Ascending aorta (tissue), 2 donors: ENCODE measurements at places on chromosomes 1 and 21.
A peak's percentile ranks its signal among the peaks of the same experiment; 100 is the strongest.

- H3K27ac ChIP-seq: no peak overlapping the region
- H3K27me3 ChIP-seq: no peaks in the 10 kb centered on the region
- H3K4me1 ChIP-seq: no peaks in the 10 kb centered on the region
- no peak overlapping the region for H3K4me3 ChIP-seq
- no peaks in the 10 kb centered on the region for H3K36me3 ChIP-seq
Observed at GRCh38 chr1:6461051-6461530, 4.9 kb downstream of the TNFRSF25 start.

GRCh38 chr1:228647523-228648444, 87.5 kb upstream of the RHOU start:
- H3K4me1 ChIP-seq: peaks cover 4% of the 10 kb centered on the region
- peak; percentile 78 for DNase-seq
- H3K27me3 ChIP-seq: peaks cover 3% of the 10 kb centered on the region
- H3K4me3 ChIP-seq: peak overlapping the region; percentile 76
- H3K27ac ChIP-seq: peak overlapping the region; percentile 69

- no peaks in the 10 kb centered on the region for H3K4me1 ChIP-seq
- no peak overlapping the region for H3K4me3 ChIP-seq
- H3K27ac ChIP-seq: no peak overlapping the region
- peaks cover 18% of the 10 kb centered on the region for H3K36me3 ChIP-seq
Observed at GRCh38 chr1:214401666-214402065, 120.7 kb downstream of the SMYD2 start.

GRCh38 chr1:35539073-35539823, 18.0 kb downstream of the KIAA0319L start:
- no peak for DNase-seq
- H3K27me3 ChIP-seq: no peaks in the 10 kb centered on the region
- H3K27ac ChIP-seq: peak overlapping the region; percentile 79

GRCh38 chr1:81010126-81010525, 790.6 kb upstream of the ADGRL2 start:
- H3K36me3 ChIP-seq: no peaks in the 10 kb centered on the region
- DNase-seq: no peak
- no peaks in the 10 kb centered on the region for H3K27me3 ChIP-seq
- no peak overlapping the region for H3K27ac ChIP-seq
- no peaks in the 10 kb centered on the region for H3K4me1 ChIP-seq
- no peak overlapping the region for H3K4me3 ChIP-seq

DNA sequence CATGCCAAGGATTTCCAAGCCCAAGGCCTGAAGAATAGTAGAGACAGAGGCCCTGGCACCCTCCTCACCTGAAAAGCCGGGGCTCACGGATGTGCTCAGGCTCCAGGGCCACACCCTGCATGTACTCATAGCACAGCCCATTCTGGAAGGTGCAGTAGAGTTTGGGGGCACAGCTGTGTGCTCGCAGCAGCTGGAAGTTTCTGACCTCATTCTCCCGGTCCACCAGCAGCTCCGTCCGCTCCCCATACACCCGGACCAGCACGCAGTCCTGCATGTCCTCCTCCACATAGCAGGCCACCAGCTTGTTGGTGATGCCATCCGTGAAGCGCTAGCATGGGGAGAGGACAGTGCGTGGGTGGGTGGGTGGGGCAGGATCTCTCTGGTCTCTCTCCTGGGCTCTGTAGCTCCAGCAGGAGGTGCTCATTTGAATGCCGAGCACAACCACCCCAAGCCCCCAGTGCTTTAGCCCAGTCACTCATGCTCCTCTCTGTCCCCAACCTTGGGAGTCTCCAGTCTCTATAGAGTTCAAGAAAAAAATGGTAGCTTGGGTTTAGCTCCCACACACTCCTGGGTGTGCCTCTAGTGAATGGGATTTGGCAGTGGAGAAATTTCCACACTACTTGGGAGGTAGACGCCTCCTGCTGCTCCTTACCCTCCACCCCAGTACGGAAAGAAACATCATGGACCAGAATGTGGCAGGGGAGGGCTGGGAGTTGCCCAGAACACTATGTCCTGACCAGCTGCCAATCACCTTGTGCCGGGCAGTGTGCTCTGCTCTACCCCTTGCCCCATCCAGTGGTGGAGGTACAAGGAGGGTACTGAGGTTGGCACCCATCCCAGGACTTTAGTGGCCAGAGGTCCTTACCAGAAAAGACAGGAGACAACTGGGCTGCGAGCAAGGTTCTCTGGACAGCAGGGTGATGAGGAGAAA, 1.9 kb downstream of the ETNK2 start:
- H3K27ac ChIP-seq: peak overlapping the region; percentile 94
- no peak for DNase-seq
- peaks cover 16% of the 10 kb centered on the region for H3K36me3 ChIP-seq
- peak overlapping the region; percentile 89 for H3K4me3 ChIP-seq
- H3K27me3 ChIP-seq: no peaks in the 10 kb centered on the region

- no peaks in the 10 kb centered on the region for H3K4me1 ChIP-seq
- no peaks in the 10 kb centered on the region for H3K27me3 ChIP-seq
- H3K4me3 ChIP-seq: no peak overlapping the region
Observed at GRCh38 chr21:36310016-36310415, 10.0 kb upstream of the MORC3 start.

DNA sequence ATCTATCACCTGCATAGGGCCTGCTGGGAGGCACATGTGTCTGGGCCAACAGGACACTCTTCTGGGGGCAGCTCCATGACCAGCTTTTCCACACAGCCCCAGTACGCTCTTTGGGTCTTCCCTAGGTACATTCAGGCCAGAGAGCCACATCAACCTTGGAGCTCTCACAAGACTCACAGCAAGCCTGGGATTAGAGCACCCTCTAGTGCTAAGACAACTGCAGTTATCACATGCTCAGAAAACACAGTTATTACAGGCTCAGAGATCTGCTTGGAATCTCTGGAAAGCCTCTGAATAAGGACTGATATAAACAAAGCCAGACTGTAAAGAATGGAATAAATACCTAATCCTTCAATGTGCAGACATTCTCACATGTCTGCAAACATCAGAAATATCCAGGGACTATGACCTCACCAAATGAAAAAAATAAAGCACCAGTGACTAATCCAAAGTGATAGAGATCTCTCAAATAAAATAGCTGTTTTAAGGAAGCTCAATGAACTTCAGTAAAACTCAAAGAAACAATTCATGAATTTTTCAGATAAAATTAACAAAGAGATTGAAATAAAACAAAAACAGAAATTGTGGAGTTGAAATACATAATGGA, 563.9 kb upstream of the NR5A2 start:
- no peak overlapping the region for H3K27ac ChIP-seq
- no peaks in the 10 kb centered on the region for H3K4me1 ChIP-seq
- no peak for DNase-seq
- no peak overlapping the region for H3K4me3 ChIP-seq

DNA sequence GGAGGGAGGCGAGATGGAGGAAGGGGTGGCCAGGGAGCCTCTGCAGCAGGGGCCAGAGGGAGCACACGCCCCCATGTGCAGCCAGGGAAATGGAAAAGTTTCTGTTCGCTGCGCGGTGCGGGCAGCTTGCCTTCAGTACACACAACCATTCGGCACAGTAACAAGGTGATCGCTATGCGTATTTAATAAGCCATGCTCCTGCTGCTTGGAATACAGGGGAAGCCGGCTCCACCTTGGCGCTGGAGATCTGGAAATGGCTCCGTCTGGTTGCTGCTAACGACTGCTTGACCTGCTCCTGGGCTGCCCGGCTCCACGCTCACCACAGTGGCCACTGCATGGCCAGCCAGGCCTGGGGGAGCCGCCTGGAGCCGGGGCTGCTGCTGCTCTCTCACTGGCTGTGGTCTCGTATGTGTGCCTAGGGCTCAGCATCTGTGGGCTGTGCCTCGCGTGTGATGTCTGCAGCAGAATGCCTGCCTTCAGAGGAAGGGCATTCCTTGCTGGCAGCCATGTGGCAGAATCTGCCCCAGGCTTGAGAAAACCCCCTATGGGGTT, 86.4 kb upstream of the ACTL8 start:
- H3K27me3 ChIP-seq: no peaks in the 10 kb centered on the region
- H3K36me3 ChIP-seq: peaks cover 78% of the 10 kb centered on the region
- no peak for DNase-seq
- H3K4me1 ChIP-seq: no peaks in the 10 kb centered on the region
- H3K27ac ChIP-seq: peak overlapping the region; percentile 24

DNA sequence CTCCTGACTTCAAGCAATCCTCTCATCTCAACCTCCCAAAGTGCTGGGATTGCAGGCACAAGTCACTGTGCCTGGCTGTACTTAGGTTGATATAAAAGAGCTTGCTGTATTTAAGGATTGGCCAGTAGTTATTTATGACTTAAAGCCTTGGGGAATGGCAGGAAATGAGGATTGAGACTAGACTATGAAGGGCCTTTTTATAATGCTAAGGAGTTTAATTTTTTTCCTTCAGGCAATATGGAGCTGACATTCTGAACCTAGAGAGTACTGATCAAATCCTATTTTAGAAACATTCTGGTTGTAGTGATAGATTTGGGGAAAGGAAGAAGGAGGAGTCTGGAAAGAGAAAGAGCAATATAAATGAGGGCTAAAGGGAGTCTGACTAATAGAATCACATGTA, 44.7 kb downstream of the MSH4 start:
- H3K27ac ChIP-seq: no peak overlapping the region
- no peaks in the 10 kb centered on the region for H3K27me3 ChIP-seq
- DNase-seq: no peak
- no peak overlapping the region for H3K4me3 ChIP-seq
- no peaks in the 10 kb centered on the region for H3K36me3 ChIP-seq
